CD8-positive, alpha-beta memory T cell (primary cell): ENCODE measurements at places on chromosomes 7 and 10.

GRCh38 chr10:127456122-127456521 lies 93.0 kb upstream of the NPS start:
- no peaks in the 10 kb centered on the region for H3K27me3 ChIP-seq
- no peak overlapping the region for H3K27ac ChIP-seq
- no peaks in the 10 kb centered on the region for H3K36me3 ChIP-seq

DNA sequence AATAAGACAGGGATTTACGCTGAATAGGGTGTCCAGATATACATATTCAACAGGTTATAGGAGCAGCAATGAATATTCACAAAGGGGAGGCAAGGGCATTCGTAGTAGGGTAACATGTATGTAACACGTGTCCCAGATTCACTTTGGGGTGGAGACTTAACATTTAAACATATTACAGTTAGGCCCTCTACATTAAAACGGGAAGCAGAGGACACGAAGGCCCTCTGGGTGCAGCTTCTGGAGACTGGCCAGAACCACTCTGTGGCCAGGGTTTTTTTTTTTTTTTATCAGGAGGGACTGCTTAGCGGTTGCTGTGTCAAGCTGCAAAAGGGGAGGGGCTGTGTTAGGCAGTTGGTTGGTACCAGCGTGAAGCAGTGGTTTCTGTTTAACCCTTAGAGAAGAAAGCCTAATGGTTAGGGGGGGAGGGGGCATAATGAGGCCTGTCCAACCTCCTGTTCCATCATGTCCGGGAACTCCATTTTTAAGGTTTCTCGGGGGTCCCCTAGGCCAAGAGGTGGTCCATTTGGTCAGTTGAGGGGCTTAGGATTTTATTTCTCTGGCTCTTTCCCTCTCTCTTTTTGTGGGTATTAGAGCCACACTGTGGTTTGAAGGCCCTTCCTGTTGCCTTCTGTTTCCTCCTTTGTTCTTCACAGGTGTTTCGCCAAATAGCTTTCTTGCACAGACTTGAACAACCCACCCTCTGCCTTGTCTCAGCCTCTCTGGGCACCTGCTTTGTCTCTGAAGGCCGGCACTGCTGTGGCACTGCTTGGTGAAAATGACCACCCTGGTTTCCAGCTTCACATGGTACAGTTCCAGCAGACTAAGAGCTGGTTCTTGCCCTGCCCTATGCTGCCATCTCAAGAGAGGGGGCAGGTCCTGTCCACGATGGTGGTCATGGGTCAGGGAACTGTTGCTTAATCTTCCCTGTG lies 26.4 kb downstream of the PRF1 start:
- DNase-seq = peak; percentile 55
- no peaks in the 10 kb centered on the region for H3K36me3 ChIP-seq
- H3K4me3 ChIP-seq = peak overlapping the region; percentile 35
- H3K27me3 ChIP-seq = no peaks in the 10 kb centered on the region
- H3K4me1 ChIP-seq = peaks cover 50% of the 10 kb centered on the region

DNA sequence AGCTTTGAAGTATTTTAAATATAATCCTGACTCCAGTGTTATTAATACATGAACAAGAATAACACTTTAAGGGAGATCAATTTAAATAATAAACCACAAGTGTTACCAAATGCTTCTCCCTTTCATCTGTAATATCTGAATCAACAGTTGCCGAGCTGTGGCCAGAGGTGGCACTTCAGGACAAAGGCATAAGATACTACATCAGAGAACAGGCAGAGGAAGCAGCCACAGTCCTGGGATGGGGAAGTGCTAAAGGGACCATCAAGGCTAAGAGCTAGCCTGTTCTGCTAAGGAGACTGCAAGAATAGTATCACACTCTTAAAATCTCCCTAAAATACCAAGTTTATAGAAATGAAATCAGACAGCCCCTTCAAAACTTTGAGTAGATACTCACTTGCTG lies 378.2 kb upstream of the PRKCQ start:
- H3K4me3 ChIP-seq = no peak overlapping the region
- no peaks in the 10 kb centered on the region for H3K27me3 ChIP-seq
- H3K36me3 ChIP-seq = no peaks in the 10 kb centered on the region
- DNase-seq = no peak

GRCh38 chr10:132946806-132947546 lies 4.6 kb upstream of the CFAP46 start:
- H3K36me3 ChIP-seq = no peaks in the 10 kb centered on the region
- DNase-seq = no peak
- H3K27ac ChIP-seq = no peak overlapping the region
- H3K27me3 ChIP-seq = no peaks in the 10 kb centered on the region
- H3K4me1 ChIP-seq = no peaks in the 10 kb centered on the region

DNA sequence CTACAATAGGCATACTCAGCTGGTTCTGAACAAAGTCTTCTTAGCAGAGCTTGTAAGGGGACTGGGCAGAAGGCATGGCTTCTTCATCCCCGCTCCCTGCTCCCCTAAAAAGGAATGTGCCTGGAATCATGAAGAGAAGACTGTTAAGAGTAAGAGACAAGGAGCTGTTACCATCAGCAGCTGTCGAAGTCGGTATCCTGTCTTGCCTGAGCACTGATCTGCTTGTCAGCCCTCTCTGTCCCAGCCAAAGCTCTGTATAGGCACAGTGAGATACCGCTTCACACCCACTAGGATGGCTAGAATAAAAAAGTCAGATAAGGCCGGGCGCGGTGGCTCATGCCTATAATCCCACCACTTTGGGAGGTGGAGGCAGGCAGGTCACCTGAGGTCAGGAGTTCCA lies 2.4 kb downstream of the ABLIM1 start:
- no peak overlapping the region for H3K4me3 ChIP-seq
- no peaks in the 10 kb centered on the region for H3K4me1 ChIP-seq
- H3K27ac ChIP-seq = no peak overlapping the region
- no peaks in the 10 kb centered on the region for H3K36me3 ChIP-seq
- H3K27me3 ChIP-seq = no peaks in the 10 kb centered on the region

DNA sequence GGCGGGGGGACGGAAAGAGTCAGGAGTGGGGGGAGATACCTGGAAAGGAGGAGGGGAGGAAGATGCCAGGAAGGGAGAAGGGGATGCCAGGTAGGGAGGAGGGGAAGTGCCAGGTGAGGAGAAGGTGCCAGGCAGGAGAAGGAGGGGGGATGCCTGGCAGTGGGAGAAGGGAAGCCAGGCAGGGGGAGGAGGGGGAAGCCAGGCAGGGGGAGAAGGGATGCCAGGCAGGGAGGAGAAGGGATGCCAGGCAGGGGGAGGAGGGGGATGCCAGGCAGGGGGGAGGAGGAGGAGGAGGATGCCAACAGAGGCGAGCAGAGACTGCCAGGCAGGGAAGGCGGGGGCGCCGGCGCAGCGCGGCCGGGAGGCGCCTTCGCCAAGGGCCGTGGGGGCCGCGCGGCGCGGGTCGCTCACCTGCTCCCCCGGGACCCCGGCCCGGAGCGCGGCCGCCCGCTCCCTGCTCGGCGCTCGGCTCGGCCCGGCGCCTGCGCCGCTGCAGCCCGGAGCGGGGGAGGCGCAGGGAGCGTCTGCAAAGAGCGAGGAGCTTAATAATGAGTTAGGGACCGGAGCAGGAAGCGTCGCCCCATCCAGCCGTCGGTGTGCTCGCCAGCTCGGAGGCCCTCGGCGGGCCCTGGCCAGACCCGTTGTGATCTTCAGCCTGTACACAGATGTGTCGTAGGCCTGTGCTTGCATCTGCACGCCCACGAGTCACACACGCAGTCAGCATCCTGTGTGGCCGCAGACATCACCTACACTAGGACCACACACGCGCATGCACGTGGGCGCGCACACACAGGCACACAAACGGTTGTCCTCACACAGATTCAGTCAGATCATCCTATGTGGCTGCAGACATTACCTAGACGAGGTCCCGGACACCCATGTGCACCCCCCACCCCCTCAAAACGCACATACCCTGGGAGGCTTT lies 28.4 kb upstream of the SMARCD3 start:
- H3K27ac ChIP-seq = no peak overlapping the region
- peak; percentile 68 for DNase-seq
- no peaks in the 10 kb centered on the region for H3K36me3 ChIP-seq
- H3K27me3 ChIP-seq = peaks cover 4% of the 10 kb centered on the region

- H3K36me3 ChIP-seq = no peaks in the 10 kb centered on the region
- H3K4me3 ChIP-seq = no peak overlapping the region
- H3K27ac ChIP-seq = no peak overlapping the region
- no peaks in the 10 kb centered on the region for H3K27me3 ChIP-seq
- DNase-seq = no peak
These were observed 42.2 kb downstream of the BMPR1A start for GRCh38 chr10:86798611-86799010.

- DNase-seq = no peak
- no peaks in the 10 kb centered on the region for H3K36me3 ChIP-seq
- H3K27me3 ChIP-seq = peaks cover 19% of the 10 kb centered on the region
- no peak within 1 kb of the TSS for H3K27ac ChIP-seq
- H3K4me3 ChIP-seq = no peak within 1 kb of the TSS
These were observed at the start of gene PRR15 for GRCh38 chr7:29563590-29564495. Gene PRR15, plus strand, starts transcription at chr7:29563835. Its CDS starts 2,495 bp downstream, at chr7:29566330.

DNA sequence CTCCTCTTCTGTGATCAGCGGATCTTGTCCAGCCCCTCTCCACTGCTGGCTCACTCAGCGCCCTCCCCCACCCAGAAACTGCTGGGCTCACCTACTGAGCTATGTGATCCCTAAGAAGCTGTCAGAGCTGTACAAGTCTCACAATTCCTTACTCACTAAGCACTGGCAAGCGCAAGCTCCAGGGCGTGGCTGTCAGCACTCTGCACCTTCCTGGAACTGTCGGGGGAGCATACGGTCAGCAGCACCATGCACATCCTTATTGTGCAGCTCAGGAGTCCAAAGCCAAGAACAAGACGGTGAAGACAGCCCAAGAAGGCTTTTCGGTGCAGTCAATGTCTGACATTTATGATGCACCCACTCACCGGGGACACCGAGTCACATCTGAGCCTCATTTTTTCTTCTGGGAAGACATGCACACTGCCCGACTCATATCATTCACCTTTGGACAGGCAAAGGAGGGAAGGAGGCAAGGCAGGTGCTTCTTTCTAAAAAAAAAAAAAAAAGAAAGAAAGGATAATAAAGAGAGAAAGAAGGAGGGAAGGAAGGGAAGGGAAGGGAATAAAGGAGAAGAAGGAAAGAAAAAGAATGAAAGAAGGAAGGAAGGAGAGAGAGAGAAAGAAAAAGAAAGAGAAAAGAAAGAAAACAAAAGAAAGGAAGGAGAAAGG lies 56.3 kb downstream of the ASB13 start:
- H3K27me3 ChIP-seq = no peaks in the 10 kb centered on the region
- no peak for DNase-seq
- H3K4me3 ChIP-seq = no peak overlapping the region
- no peak overlapping the region for H3K27ac ChIP-seq

- no peaks in the 10 kb centered on the region for H3K4me1 ChIP-seq
- no peaks in the 10 kb centered on the region for H3K27me3 ChIP-seq
- H3K36me3 ChIP-seq = no peaks in the 10 kb centered on the region
- no peak overlapping the region for H3K4me3 ChIP-seq
- no peak overlapping the region for H3K27ac ChIP-seq
These were observed 70.2 kb upstream of the ANK3 start for GRCh38 chr10:60459701-60460457.

GRCh38 chr10:110074298-110074697 lies 66.5 kb downstream of the ADD3 start:
- no peaks in the 10 kb centered on the region for H3K27me3 ChIP-seq
- peaks cover 92% of the 10 kb centered on the region for H3K4me1 ChIP-seq
- H3K27ac ChIP-seq = no peak overlapping the region
- no peak overlapping the region for H3K4me3 ChIP-seq
- H3K36me3 ChIP-seq = no peaks in the 10 kb centered on the region

DNA sequence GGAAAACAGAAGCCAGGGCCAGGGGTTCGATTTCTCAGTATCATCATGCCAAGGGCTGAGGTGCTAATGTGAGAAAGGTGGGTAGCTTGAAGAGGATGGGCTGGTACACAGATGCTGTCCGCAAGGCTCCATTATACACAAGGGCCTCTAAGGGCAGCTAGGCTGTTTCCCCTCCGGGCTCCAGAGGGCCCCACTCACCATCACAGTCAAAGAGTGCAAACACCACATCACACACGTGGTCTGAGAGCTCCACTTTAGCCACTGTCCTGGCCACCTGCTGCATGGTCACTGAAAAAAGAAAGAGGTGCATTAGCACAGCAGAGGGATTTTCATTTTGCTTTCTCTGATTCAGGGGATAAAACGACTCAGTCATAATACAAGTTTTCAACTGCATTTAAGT lies 20.9 kb upstream of the DNAJB12 start:
- H3K4me1 ChIP-seq = peaks cover 2% of the 10 kb centered on the region
- no peaks in the 10 kb centered on the region for H3K36me3 ChIP-seq
- no peaks in the 10 kb centered on the region for H3K27me3 ChIP-seq
- H3K4me3 ChIP-seq = no peak overlapping the region
- H3K27ac ChIP-seq = no peak overlapping the region

DNA sequence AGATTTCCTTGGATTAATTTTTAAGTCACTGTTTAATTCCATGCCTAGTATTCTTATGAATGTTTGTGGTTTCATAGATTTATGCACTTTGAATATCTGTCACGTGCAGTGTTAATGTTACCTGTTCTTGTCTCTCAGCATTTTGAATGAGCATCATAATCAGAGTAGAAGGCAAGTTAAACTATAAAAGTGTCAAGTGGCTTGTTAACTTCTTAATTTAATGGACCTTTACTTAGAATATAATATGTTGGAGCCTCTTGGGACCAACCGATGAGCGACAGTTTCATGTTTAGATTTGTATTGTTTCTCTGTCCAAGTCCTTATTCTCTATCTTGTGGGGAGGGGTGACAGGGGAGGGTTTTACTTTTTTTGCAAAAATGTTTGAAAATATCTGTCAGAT lies 50.6 kb upstream of the MTURN start:
- peaks cover 4% of the 10 kb centered on the region for H3K36me3 ChIP-seq
- no peak overlapping the region for H3K4me3 ChIP-seq
- H3K4me1 ChIP-seq = no peaks in the 10 kb centered on the region
- no peaks in the 10 kb centered on the region for H3K27me3 ChIP-seq
- H3K27ac ChIP-seq = no peak overlapping the region

DNA sequence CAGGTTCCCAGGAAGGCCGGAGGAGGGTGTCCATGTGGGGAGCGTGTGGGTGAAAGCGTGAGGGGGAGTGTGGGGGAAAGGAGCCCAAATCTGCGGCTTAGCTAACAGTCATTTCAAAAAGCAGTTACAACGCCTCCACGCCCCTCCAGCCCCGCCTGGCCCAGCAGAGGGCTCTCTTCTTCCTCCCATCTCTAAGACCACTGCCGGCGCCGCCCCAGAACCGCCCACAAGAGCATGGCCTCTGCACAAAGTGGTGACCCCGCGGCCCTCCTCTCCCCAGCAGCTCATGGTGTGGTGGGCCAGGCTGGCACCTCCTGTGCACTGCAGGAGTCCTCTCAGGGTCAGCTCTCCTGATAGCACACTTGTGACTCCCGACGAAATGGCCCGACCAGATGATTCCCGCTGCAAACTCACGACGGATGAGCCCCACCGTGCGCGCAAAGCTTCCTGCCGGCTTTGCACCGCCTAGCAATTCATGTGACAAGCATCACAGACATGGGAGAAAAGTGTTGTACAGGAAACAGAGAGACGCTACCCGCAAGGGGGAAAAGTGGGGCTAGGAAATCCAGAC lies 12.4 kb upstream of the HUS1 start:
- no peaks in the 10 kb centered on the region for H3K36me3 ChIP-seq
- DNase-seq = peak; percentile 91
- H3K4me1 ChIP-seq = peaks cover 19% of the 10 kb centered on the region
- H3K27ac ChIP-seq = peak overlapping the region; percentile 62
- H3K4me3 ChIP-seq = peak overlapping the region; percentile 73
